ENCODE measurements at places on chromosomes 3 and 15. TPM values are rescaled to one million over a fixed set of nuclear protein-coding genes. Genes with fewer than 3 reads are reported as not detected.
A peak's percentile ranks its signal among the peaks of the same experiment; 100 is the strongest.

DNA sequence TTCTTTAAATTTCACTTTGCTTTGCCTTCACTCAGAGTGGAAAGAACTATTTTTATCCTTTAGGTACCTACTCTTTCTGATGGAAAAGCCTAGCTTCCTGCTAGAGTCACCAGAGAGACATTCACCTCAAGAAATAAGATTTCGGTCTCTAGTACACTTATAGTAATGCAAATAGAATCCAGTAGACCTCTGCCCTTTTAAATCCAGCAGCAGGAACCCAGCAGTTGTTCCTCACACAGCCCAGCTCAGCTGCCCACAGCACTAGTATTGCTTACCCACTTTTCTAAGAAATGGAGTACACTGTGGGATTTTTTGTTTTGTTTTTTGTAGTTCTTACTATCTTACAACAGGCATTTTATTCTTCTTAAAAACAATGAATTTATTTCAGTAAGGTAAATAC lies 497.0 kb upstream of the CCDC54 start:
- no peak for DNase-seq
- H3K4me3 ChIP-seq, result no peak overlapping the region
- no peaks in the 10 kb centered on the region for H3K4me1 ChIP-seq
- H3K27ac ChIP-seq, result no peak overlapping the region

DNA sequence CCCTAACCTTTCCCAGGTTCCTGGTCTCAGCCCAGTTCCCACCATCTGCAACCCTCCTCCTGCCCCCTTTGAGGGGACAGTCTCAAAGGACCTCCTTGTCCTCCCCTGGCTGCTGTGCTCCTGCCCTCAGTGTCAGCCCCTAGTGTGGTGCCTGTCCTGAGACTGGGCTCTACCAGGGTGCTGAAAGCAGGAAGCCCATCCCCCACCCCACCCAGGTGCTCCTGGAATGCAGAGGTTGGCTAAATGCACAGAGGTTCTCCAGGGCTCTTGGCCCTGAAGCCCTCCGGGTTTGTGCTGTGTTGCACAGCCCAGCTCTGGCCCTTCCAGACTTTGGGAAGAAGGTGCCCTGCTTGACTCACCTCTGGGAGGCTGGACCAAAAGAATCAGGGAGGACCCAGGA lies 21.8 kb downstream of the C3orf18 start:
- no peak for DNase-seq
- H3K4me1 ChIP-seq, result no peaks in the 10 kb centered on the region

DNA sequence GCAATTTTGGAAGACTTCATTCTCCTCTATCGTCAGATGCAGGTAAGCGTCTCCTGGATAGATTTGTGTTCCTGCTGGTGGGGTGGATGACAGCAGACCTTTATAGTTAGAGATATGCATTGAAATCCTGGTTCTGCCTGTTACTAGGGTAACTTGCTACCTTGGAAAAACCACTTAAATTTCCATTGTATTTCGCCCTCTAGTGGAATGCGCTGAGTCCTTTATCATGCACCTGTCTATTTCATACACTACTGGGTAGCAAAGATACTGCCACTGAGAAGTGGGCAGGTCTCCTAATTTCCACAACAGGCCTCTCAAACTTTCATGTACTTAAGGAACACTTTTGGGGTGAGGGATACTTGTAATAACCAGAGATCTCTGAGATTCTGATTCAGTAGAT lies 209.5 kb upstream of the SUCLG2 start:
- no peak overlapping the region for H3K4me3 ChIP-seq
- no peaks in the 10 kb centered on the region for H3K36me3 ChIP-seq
- H3K27ac ChIP-seq, result no peak overlapping the region
- H3K27me3 ChIP-seq, result no peaks in the 10 kb centered on the region
- no peaks in the 10 kb centered on the region for H3K4me1 ChIP-seq

- H3K36me3 ChIP-seq, result no peaks in the 10 kb centered on the region
- peak; percentile 45 for DNase-seq
- H3K4me1 ChIP-seq, result peaks cover 74% of the 10 kb centered on the region
These were observed 26.5 kb downstream of the NEO1 start for GRCh38 chr15:73078722-73079121.

- no peaks in the 10 kb centered on the region for H3K4me1 ChIP-seq
- no peak overlapping the region for H3K4me3 ChIP-seq
- no peaks in the 10 kb centered on the region for H3K36me3 ChIP-seq
- H3K27ac ChIP-seq, result no peak overlapping the region
- no peak for DNase-seq
These were observed 17.4 kb upstream of the MFGE8 start for GRCh38 chr15:88930579-88930978.

GRCh38 chr15:80179935-80180334 lies 27.1 kb downstream of the FAH start:
- H3K36me3 ChIP-seq, result peaks cover 55% of the 10 kb centered on the region
- peaks cover 14% of the 10 kb centered on the region for H3K4me1 ChIP-seq
- no peak overlapping the region for H3K4me3 ChIP-seq
- no peak overlapping the region for H3K27ac ChIP-seq

GRCh38 chr3:131018970-131019369 lies 7.7 kb downstream of the ASTE1 start:
- DNase-seq, result no peak
- peaks cover 19% of the 10 kb centered on the region for H3K36me3 ChIP-seq
- H3K27ac ChIP-seq, result no peak overlapping the region
- no peak overlapping the region for H3K4me3 ChIP-seq
- H3K4me1 ChIP-seq, result peaks cover 53% of the 10 kb centered on the region

DNA sequence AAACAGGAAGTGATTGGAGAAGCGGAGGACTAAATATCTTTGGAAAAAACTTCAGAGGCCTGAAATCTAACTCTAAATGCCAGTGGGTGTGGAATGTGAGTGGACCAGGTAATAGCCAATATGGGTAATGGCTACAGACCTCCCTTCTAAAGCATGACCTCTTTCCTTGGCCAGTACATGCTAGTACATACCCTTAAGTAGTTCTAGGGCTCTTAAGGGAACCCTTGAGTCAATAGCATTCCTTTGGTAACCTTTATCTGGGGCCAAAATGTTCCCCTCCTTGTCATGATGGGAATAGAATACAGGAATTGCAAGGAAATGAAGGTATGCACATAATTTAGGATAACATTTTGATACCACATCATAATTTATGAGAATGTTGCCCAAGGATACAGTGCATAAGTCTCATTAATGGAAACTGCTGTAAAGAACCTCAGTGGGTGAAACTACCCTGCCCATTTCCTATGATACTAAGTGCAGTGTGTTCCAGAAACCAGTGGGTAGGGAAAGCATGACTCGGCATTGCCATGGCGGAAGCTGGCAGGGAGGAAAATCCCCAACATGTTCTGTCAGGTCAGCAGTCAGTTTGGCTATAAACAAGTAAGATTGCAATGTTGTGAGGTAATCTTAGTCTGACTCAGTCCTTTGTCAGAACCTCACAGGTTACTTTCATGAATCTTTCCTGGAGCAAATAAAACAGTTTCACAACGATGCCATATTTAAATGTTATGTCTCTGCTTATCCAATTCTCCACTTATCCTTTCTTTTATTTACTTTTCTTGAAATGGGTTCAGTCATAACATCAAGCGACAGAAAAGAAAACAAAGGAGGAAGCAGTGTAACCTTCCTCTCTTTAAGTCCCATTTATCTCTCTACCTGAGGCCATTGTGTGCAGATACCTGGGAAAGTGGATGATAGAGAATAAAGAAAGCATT lies 23.5 kb upstream of the RAP2B start:
- peak; percentile 90 for DNase-seq
- no peaks in the 10 kb centered on the region for H3K36me3 ChIP-seq
- H3K4me1 ChIP-seq, result no peaks in the 10 kb centered on the region

DNA sequence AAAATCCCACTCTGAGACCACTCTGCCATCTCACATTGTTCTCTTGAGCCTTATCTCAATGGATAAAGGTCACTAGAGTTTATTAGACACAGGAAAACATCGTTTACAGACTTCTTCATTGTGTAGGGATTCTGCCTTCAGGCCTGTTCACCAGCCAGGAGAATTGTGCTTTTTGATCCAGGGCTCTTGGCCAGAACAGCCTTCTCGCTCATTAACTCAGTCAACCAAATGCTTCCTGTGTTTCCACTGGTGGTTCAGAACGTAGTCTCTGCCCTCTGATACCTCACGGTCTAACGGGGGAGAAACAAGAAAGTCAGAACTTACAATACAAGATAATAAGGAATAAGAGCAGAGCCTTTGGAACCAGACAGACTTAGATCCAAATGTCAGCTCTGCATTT lies 54.2 kb upstream of the TSEN2 start:
- no peaks in the 10 kb centered on the region for H3K36me3 ChIP-seq
- peak; percentile 13 for DNase-seq
- H3K27me3 ChIP-seq, result no peaks in the 10 kb centered on the region
- H3K4me1 ChIP-seq, result peaks cover 12% of the 10 kb centered on the region
- H3K27ac ChIP-seq, result no peak overlapping the region

GRCh38 chr15:98438326-98438725 lies 210.0 kb upstream of the IGF1R start:
- DNase-seq, result no peak
- no peaks in the 10 kb centered on the region for H3K27me3 ChIP-seq
- H3K4me1 ChIP-seq, result peaks cover 5% of the 10 kb centered on the region
- no peaks in the 10 kb centered on the region for H3K36me3 ChIP-seq
- H3K4me3 ChIP-seq, result no peak overlapping the region

- H3K4me3 ChIP-seq, result no peak overlapping the region
- no peak overlapping the region for H3K27ac ChIP-seq
- no peaks in the 10 kb centered on the region for H3K4me1 ChIP-seq
These were observed 1002.9 kb downstream of the AGBL1 start for GRCh38 chr15:87082581-87082980.

GRCh38 chr3:172034786-172035685 lies 4.3 kb upstream of the FNDC3B start:
- H3K27ac ChIP-seq, result no peak overlapping the region
- H3K4me1 ChIP-seq, result peaks cover 9% of the 10 kb centered on the region
- no peaks in the 10 kb centered on the region for H3K27me3 ChIP-seq
- H3K36me3 ChIP-seq, result no peaks in the 10 kb centered on the region
- H3K4me3 ChIP-seq, result no peak overlapping the region

- H3K4me3 ChIP-seq, result no peak overlapping the region
- DNase-seq, result no peak
- no peaks in the 10 kb centered on the region for H3K4me1 ChIP-seq
- H3K36me3 ChIP-seq, result no peaks in the 10 kb centered on the region
These were observed 736.3 kb upstream of the ARRDC4 start for GRCh38 chr15:97224191-97224641.

- no peak for DNase-seq
- H3K27me3 ChIP-seq, result no peaks in the 10 kb centered on the region
- no peaks in the 10 kb centered on the region for H3K36me3 ChIP-seq
- no peaks in the 10 kb centered on the region for H3K4me1 ChIP-seq
- no peak overlapping the region for H3K4me3 ChIP-seq
These were observed 83.2 kb upstream of the SMAD3 start for GRCh38 chr15:66982250-66982649.

DNA sequence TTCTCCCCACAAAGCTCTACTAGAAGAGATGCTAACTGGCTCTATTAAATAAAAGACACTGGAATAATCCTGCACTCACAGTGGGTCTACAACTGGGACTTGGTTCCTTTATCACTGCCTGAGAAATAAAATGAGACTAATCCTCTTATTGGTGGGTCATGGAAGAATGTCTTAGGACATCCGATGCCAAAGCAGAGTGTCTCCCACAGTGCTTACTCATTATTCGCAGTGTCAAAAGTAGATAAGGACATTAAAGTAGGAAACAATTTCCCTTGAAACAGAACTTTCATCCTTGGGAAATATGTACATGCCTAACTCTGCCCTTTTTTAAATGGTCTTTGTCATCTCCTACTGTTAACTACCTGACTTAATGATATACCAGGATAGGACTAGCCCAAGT lies 71.5 kb downstream of the GSK3B start:
- no peaks in the 10 kb centered on the region for H3K27me3 ChIP-seq
- no peak overlapping the region for H3K27ac ChIP-seq
- H3K4me1 ChIP-seq, result peaks cover 59% of the 10 kb centered on the region

DNA sequence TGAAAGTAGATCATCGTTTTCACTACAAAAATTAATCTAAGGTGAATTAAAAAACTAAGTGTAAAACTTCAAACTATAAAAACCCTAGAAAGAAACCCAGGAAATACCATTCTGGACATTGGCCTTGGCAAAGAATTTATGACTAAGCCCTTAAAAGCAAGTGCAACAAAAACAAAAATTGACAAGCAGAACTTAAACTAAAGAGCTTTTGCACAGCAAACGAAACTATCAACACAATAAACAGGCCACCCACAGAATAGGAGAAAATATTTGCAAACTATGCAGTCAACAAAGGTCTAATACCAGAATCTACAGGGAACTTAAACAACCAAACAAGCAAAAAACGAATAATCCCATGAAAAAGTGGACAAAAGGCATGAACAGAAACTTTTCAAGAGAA lies 302.0 kb downstream of the CHST2 start:
- H3K27me3 ChIP-seq, result no peaks in the 10 kb centered on the region
- no peak overlapping the region for H3K4me3 ChIP-seq
- no peaks in the 10 kb centered on the region for H3K36me3 ChIP-seq
- no peak for DNase-seq
- H3K27ac ChIP-seq, result no peak overlapping the region
- H3K4me1 ChIP-seq, result no peaks in the 10 kb centered on the region

DNA sequence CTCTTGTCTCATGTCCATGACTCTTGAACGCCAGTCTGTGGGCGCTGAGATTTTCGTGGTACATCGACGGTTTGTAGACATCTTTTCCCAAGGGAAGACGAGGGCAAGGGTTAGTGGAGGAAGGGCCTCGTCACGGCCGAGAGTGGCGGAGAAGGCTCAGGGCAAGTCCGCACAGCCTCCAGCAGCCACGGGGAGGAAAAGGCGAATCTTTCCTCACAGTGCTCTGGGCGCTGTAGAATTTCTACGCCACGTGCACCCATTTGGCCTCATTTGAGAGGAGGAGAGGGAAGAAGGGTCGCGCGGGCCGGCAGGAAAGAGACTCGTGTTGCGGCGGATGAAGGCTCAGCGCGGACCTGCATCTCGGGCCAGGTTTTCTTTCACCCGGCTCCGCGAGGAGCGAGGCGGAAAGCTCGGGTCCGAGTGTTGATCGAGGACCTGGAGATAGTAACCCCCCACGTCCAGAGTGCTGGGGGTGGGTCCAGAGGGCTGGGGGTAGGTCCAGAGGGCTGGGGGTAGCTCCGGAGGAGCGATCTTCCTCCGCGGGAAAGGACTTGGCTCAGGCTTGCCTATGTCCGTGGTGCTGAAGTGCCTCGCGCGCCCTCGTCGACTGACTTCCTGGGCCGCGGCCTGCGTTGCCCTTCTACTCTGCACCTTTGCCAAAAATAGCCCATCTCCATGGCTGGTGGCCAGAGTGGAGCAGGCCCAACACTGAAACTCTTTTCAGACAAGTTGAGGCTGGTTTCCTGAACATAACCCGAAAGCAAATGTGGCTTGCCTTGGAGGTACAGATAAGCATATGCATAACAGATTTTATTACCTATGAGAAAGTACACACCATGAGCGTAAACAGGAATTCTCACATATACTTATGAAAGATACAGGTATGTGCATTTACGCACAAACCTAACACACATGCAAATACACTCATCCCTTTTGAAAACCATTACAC lies 1.1 kb downstream of the SLC35G2 start:
- peak overlapping the region; percentile 61 for H3K4me3 ChIP-seq
- no peaks in the 10 kb centered on the region for H3K36me3 ChIP-seq
- DNase-seq, result peak; percentile 31
- H3K27me3 ChIP-seq, result peaks cover 32% of the 10 kb centered on the region
- peaks cover 22% of the 10 kb centered on the region for H3K4me1 ChIP-seq

- no peaks in the 10 kb centered on the region for H3K36me3 ChIP-seq
- no peak overlapping the region for H3K27ac ChIP-seq
- DNase-seq, result no peak
- no peaks in the 10 kb centered on the region for H3K27me3 ChIP-seq
These were observed 209.9 kb upstream of the CTNNB1 start for GRCh38 chr3:40989141-40990061.

Gene DMXL2
- 42.5 TPM for total RNA-seq

Gene ACP3
- not detected for total RNA-seq

Gene ALG1L2
- not detected for total RNA-seq

Gene SYNPR
- not detected for total RNA-seq

Gene CYP1A1
- total RNA-seq, result not detected

Gene GPR149
- not detected for total RNA-seq
